CD4-positive, alpha-beta T cell treated with Interleukin-12 subunit alpha and Interleukin-12 subunit beta, for 1 hour (primary cell): ENCODE measurements at places on chromosomes 2 and 18.
A peak's percentile ranks its signal among the peaks of the same experiment; 100 is the strongest.

GRCh38 chr2:125386074-125386473 lies 1269.9 kb upstream of the GYPC start:
- no peak for DNase-seq

- DNase-seq, result no peak
Measured at GRCh38 chr18:11728249-11728648, 39.2 kb downstream of the GNAL start.

- DNase-seq, result peak; percentile 38
Measured at GRCh38 chr2:112794131-112794733, 9.9 kb upstream of the IL1A start.

- DNase-seq, result peak; percentile 45
Measured at GRCh38 chr18:54223568-54224241, 764 bp downstream of the MBD2 start.

DNA sequence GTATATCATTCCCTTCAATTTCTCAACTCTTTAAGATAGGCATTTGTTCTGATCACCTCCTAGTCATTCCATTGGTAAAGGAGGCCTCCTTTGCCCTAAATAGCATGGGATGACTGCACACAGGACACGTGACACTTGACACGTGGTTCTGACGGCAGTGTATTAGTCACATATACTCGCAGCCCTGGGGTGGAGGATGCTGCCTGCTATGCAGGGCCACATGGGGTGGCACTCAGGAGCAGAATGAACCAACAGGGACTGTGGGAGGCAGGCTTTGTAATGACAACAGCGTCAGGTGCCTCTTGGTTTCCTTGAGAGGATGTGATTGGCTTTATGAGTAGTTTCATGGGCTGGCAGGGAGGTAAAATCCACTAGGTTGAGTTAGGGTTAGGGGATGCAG lies 9.3 kb upstream of the KCNS3 start:
- no peak for DNase-seq

DNA sequence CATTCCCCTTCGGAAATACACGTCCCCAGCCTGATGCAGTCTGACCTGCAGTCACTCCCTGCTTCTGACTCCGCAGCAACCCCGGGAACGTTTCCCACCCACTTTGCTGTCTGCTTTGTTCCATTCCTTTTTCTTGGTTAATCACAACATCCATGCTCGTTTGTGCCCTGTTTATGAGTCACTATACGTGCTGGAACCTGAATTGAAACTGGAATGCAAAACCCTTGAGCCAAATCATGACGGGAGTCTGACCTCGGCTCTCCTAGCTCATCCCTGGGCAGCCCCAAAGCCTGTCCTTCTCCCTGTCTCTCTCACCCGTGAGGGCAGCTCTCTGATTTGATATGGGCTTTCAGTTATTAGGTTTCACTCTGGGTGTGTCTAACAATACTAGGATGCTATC lies 57.1 kb upstream of the RNF152 start:
- DNase-seq, result no peak

DNA sequence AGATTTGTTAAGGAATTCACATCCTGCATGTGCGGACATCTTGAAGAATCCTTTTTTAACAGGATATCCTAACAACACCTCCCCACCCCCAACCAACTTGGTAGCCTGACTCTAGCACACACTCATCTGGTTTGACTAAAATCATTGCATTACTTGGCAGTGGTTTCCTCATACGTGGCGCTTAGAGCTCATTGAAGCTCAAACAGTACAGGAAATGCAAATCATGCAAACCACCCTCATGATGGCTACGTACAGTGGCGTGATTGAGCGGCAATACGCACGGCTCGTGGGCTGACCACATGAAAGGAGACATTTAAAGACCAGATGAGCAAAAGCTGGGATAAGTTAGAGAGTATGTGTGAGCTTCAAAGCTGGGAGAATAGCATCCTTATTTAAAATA lies 336.2 kb downstream of the ZEB2 start:
- peak; percentile 82 for DNase-seq

GRCh38 chr2:23636426-23636825 lies 251.4 kb downstream of the KLHL29 start:
- DNase-seq, result no peak

DNA sequence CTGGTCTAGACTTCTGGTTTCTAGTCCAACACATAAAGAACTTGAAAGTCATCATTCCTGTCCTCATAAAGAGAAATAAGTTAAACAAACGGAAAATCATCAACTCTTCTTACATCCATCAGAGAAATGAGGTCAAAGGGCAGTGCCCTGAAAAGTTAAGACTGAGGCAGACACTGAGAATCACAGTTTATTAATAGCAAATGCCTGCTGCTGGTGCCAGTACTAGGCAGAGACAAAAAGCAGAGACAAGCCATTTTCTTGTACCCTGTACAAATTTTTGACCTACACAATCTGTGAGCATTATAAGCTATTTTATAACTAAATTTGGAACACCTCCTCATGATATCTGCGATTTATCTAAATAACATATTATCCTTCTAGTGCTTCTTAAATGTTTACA lies 36.8 kb downstream of the ATF2 start:
- no peak for DNase-seq

- DNase-seq, result no peak
Measured at GRCh38 chr18:50177294-50177992, 17.5 kb downstream of the MYO5B start.

- no peak for DNase-seq
Measured at GRCh38 chr2:188039307-188039706, 252.4 kb upstream of the GULP1 start.

DNA sequence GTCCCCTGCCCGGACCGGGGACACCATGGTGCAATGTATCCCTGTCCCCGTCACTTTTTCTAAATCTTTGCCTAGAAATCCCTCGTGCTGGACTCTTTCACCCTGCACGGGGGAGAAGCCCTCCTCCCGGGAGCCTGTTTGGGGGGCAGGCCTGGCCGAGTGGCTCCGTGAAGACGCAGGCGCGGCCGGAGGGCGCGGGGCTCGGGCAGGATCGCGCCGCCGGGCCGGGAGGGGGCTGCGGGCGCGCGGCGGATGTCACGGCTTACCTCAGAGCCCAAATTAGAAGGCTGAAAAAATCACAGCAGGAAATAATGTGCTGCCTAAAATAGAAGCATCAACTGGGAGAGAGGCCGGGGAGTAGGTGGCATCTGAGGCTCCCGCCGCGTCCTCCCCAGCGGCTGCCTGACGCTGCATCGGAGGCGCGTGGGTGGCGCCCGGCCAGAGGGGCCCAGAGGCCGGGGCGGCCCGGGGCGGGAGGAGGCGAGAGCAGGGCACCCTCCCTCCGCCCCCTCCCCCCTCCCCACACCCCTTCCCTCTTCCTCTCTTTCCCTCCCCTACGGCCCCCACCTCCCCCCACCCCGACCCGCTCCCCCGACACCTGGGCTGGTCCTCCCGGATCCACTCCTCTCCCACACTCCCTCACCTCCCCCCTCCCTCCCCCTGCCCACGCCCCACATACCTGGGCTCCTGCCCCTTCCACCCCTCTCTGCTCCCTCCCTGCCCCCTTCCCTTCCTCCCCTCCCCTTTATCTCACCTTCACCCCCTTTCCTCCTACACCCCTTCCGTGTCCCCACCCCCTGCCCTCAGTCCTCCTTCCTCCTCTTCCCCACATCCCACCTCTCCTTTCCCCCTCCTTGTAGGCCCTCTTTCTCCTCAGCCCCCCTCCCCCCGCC lies 51.9 kb downstream of the SLC4A1AP start:
- DNase-seq, result peak; percentile 35

GRCh38 chr18:74515620-74516231 lies 18.6 kb upstream of the CNDP1 start:
- no peak for DNase-seq

- no peak for DNase-seq
Measured at GRCh38 chr18:78080081-78080480, 830.4 kb downstream of the GALR1 start.

DNA sequence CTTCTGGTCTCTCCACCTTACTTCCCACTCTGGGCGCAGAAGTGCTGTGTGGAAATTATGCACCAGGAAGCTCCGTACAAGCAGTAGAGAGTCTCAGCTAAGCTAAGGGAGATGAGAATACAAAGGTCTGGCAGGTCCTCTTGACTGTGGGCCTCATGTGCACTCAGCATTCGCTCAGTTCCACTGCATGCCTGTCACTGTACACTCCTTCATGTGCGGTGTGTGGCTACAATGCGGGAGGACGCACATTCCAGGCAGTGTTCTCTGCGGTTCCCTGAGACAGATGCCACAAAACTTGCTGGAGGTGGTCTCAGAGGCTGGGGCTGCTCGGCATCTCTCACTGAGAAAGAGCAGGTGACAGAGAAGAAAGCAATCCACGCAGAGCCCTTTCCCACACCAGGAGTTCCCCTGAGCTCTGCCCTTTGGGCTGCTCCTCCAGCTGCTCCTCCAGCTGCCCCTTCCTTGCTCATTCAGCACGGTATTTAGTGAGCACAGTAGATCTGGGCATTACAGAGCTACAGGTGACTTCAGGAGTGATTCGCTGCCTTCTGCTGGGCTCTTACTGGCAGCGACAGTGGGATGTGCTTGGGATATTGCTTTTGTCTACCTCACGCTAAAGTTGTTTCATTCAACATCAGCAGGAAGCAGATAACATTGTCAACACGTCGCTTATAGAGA lies 176.6 kb downstream of the SH3RF3 start:
- no peak for DNase-seq

DNA sequence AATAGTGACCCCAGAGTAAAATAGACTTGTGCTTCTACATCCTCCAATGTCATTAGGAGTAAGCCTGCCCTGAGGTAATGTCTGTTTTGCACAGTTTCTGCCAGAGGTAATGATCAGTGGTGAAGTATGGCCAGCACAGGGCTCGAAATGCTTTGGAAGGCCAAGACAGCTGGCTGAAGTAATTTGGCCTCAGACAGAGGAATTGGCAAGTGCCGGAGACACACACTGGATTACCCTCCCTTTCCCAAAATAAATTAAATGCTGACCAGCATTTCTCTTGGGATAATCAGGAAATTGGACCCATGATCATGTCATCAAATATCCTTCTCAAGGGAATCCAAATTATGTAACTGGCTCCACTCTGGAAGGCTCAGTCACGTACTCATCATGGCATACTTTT lies 379.0 kb upstream of the CHST9 start:
- DNase-seq, result no peak

GRCh38 chr2:73981081-73982001 lies 3.4 kb upstream of the TET3 start:
- no peak for DNase-seq

GRCh38 chr2:5694306-5694705 lies 2.1 kb downstream of the SOX11 start:
- no peak for DNase-seq

- no peak for DNase-seq
Measured at GRCh38 chr2:218875692-218876246, 4.9 kb upstream of the WNT10A start.

DNA sequence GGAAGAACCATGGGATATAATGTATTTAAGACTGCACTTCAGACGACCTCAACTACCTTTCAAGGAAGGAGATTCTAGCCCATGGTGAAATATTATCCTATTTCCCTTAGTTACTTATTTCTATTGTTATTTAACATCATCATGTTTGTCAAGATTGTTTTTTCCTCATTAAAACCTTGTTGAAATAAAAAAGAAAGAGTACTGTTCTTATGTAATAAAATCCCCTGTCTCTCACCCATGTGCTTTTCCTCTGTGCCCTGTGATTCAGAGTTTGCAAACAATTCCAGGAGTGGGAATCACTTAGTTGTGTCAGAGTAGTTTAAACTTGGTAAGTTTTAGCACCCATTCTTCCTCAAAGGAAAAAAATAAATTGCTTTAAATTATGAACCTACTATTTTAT lies 43.6 kb downstream of the ERBB4 start:
- no peak for DNase-seq

- no peak for DNase-seq
Measured at GRCh38 chr18:37640504-37640903, 74.9 kb upstream of the CELF4 start.

DNA sequence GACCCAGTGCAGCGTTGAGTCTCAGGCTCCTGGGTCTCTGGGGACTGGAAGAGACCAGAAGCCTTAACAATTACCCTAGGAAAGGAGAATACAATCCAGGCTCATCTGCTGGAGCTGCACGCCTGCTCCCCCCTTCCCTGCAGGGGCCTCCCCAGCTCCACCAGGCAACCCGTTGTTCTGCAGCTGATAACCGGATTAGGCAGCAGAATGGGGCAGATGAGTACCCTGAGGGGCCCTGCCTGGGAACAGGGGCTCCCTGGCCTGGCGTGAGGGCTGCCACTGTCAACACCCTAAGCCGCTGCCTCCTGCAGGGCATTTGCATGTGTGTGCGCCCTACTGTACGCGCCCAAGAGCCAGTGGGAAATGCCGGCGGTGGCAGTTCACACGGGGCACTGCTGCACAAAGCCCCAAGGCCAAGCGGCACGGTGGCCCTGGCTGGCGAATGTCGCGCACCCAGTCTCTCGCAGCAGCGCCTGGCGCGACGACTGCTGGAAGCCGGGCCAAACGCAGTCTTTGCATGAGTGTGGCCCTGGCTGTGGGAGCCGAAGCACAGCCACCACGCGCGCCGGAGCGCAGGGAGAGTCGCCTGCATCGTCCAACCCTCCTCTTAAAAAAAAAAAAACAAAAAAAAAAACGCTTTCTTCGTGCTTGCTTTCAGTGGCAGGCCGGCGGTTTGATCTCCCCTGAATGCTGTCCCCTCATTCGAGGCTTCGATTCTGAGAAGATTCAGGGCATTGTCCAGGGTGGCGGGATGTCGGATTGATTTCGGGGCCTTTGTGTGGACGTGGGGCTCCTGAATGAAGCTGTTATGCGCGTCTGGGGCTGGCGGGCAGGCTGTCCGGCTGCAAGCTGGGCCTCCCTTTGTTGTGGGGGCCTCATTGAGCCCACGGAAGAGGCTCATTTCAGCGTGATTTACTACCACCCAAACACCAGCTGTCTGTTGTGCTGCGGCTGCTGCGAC lies 63.8 kb downstream of the SETBP1 start:
- DNase-seq, result no peak

- no peak for DNase-seq
Measured at GRCh38 chr18:22847867-22848451, 85.2 kb upstream of the RBBP8 start.

DNA sequence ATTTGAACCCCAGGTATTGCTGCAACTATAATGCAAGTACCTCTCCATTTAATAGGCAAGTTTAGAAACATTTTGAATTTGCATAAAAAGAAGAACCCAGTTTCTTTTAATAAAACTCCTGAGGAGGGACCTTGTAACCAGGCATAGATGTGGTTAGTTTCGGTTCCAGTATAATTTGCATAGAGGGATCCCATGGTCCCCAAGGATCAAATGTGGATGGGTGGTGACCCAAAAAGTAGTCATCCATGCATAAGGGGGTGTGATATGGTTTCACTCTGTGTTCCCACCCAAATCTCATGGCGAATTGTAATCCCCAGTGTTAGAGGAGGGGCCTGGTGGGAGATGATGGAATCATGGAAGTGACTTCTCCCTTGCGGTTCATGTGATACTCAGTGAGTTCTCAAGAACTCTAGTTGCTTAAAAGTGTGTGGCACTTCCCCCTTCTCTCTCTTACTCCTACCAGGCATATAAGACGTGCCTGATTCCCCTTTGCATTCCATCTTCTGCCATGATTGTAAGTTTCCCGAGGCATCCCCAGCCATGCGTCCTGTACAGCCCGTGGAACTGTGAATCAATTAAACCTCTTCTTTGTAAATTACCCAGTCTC lies 40.2 kb upstream of the SKA1 start:
- DNase-seq, result no peak

GRCh38 chr2:209581040-209581439 lies 157.2 kb downstream of the MAP2 start:
- DNase-seq, result no peak

- no peak for DNase-seq
Measured at GRCh38 chr18:59957957-59958356, 58.2 kb downstream of the PMAIP1 start.
